Bronchus fibroblast of lung (primary cell): ENCODE measurements at places on chromosomes 3 and 15. TPM values are rescaled to one million over a fixed set of nuclear protein-coding genes. Genes with fewer than 3 reads are reported as not detected.

PARP15 gene
- under 0.01 and 0.15 TPM in 2 replicates for total RNA-seq

FAM174B gene
- 0.84 and 1.3 TPM in 2 replicates for total RNA-seq

THBS1 gene
- total RNA-seq, result 89.2 and 99.2 TPM in 2 replicates

GOLGA8J gene
- not detected in 2 replicates for total RNA-seq

MAP1A gene
- 16.5 and 18.7 TPM in 2 replicates for total RNA-seq

ANKUB1 gene
- not detected in 2 replicates for total RNA-seq

MINAR1 gene
- 0.74 and 1.0 TPM in 2 replicates for total RNA-seq

RLBP1 gene
- total RNA-seq, result not detected in 2 replicates

C2CD4B gene
- not detected in 2 replicates for total RNA-seq

ANP32A gene
- 65.2 and 80.1 TPM in 2 replicates for total RNA-seq

GATM gene
- 0.15 TPM in 1 of 2 replicates, not detected in the other for total RNA-seq

TMEM212 gene
- total RNA-seq, result not detected in 2 replicates

ARPIN gene
- total RNA-seq, result 12.5 and 14.8 TPM in 2 replicates

GOLGA8R gene
- total RNA-seq, result 0.30 and 0.50 TPM in 2 replicates

CRBN gene
- 38.7 and 41.9 TPM in 2 replicates for total RNA-seq

HTR3E gene
- total RNA-seq, result not detected in 2 replicates

VPS8 gene
- total RNA-seq, result 11.1 and 27.2 TPM in 2 replicates

ACKR4 gene
- not detected in 2 replicates for total RNA-seq

IMPG2 gene
- total RNA-seq, result under 0.01 TPM in 2 replicates

CLDN18 gene
- total RNA-seq, result not detected in 2 replicates

TFDP2 gene
- total RNA-seq, result 25.6 and 28.9 TPM in 2 replicates

ESYT3 gene
- 0.17 TPM in 1 of 2 replicates, not detected in the other for total RNA-seq

EIF2A gene
- total RNA-seq, result 89.3 and 93.3 TPM in 2 replicates
